ENCODE measurements at places on chromosomes 7 and 10. TPM values are rescaled to one million over a fixed set of nuclear protein-coding genes. Genes with fewer than 3 reads are reported as not detected.

TMEM225B gene
- 1.4 TPM for total RNA-seq

ZNF853 gene
- 1.1 TPM for total RNA-seq

STK32C gene
- total RNA-seq = 7.1 TPM

- DNase-seq = no peak
Measured at GRCh38 chr7:51786284-51786683, 469.7 kb upstream of the COBL start.

VIPR2 gene
- total RNA-seq = not detected

PAX2 gene
- total RNA-seq = not detected

DNA sequence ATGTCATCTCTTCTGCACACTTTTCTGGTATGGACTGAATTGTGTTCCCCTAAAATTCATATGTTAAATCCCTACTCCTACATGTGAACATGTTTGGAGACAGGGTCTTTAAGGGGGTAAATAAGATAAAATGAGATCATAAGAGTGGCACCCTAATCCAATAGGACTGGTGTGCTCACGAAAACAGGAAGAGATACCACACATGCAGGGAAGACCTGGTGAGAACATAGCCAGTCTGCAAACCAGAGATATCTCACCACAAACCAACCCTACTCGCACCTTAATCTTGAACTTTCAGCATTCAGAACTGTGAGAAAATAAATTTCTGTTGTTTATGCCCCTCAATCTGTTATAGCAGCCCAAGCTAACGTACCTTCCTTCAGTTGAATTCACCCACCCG lies 51.8 kb downstream of the VWDE start:
- DNase-seq = no peak

GRCh38 chr10:4082861-4083260 lies 297.9 kb upstream of the KLF6 start:
- no peak for DNase-seq

DNA sequence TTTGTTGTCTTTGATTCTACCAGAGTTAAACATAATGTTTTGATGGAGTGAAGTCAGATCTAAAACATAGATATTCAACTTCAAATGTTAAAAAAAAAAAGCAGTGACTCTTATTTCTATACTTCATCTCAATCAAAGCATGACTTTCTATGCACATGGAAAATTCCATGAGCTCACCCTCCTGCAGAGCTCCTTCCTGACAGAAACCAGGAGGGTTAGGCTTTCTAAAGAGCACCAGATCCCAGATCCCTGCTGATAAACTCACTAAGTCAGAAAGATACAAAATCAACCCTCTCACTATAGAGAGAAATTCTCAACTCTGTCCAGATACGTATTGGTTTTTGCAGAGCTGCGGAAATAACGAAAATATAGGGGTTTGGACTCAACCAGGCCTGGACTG lies 122.6 kb downstream of the FAM107B start:
- DNase-seq = no peak

GRCh38 chr7:37476428-37476827 lies 27.8 kb upstream of the ELMO1 start:
- DNase-seq = no peak

TMEM254 gene
- total RNA-seq = 11.3 TPM

DNA sequence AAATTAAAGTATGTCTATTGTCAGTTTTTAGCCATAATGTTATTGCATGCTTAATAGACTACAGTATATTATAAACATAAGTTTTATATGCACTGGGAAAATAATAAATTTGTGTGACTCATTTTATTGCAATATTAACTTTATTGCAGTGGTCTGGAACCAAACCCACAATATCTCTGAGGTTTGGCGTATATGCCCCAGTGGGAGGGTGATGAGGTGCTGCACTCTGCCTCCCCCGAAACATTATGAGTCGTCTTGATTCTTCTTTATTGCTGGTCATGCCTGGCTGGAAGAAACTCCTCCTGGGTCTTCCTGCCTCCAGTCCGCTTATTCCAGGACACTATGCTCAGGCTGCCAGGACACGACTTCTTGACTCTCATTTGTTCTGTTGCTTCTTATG lies 88.4 kb downstream of the MTPN start:
- DNase-seq = no peak

- no peak for DNase-seq
Measured at GRCh38 chr7:95780665-95781064, 8.3 kb downstream of the DYNC1I1 start.

DNA sequence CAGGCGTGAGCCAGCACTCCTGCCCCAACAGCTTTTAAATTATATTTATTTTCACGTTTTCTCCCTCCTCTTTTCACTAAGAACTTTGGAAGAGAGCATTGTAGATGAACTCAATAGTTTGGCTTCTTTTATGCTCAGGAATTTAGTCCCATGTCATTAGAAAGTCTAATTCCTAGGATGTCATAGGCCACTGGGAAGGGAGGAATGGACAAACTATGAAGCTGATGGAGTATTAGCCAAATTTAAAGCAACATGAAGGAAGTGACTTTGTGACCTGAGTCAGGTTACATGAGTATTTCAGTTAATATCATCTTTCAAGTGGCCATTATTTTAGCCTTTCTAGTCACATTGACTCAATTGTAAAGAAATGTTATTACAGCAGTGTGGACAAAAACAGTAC lies 18.0 kb upstream of the OPN4 start:
- no peak for DNase-seq

- no peak for DNase-seq
Measured at GRCh38 chr7:74718336-74718735, 55.5 kb upstream of the NCF1 start.

COL28A1 gene
- total RNA-seq = 0.10 TPM

DNA sequence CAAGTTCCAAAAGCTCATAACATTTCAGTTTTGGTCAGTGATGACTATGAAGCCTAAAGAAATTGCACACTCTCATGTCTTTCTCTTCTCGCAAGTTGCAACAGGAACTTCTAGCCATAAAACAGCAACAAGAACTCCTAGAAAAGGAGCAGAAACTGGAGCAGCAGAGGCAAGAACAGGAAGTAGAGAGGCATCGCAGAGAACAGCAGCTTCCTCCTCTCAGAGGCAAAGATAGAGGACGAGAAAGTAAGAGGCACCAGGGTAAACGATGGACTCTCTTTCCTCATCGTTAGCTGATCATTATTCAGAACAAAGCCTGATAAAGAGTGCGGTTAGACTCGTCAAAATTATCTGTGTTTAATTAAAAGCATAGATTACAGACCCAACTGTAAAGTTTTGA lies 94.7 kb downstream of the HDAC9 start:
- no peak for DNase-seq

- no peak for DNase-seq
Measured at GRCh38 chr7:130444234-130444633, 3.4 kb upstream of the CEP41 start.

- no peak for DNase-seq
Measured at GRCh38 chr7:71558806-71559613, 427.1 kb downstream of the GALNT17 start.

DNA sequence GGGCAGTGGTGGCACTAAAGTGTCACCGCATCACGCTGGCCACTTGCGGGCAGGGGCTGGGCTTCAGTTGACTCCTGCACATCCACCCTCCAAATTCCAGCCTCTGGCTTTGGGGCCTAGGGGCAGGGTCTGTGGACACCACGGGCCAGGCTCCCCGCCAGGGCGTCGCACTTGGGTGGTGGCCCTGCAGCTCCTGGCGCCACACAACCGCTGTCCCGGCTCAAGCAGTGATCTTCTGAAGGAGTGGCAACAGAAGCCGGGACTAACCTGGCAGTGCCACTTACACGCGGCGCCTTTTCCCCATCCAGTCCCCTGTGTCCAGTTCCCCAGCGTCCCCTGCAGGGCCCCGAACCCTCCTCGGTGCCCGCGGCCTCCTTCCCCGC lies 134.3 kb upstream of the ZNF92 start:
- DNase-seq = no peak

GRCh38 chr7:157430721-157431120 lies 93.9 kb downstream of the DNAJB6 start:
- DNase-seq = no peak
